ENCODE measurements at places on chromosomes 12 and 14.

DNA sequence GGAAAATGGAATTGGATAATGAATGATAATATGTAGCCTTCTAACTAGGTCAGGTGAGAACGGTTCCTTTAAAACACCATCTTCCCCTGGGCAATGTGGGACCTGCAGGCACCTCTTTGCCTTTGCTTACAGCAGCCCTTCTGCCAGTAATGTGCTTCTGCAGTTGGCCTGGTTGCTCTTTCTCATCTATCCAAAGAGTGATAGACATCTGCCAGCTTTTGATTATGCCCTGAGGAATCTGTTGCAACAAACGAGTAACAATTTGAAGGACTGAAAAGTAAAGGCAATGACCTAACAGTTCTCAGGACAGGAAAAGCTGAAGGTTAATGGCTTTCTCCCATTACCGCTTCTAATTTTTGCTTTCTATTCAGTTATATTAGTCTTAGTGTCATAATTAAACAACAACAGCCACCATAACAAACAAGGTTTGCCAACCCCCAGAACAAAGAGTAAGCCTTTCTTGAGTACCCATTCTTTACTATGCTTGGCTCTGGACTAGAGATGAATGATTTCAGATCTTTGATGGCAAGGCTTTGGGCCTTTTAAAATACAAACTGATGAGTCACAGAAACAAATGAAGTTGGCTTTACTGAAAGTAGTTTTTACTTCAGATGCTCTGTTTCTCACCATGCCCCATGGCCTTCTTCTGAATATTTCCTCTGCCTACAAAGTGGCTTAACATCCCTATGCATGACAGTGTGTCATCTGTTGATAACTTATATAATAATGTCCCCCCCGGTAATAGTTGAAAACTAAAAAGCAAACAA, 76.1 kb upstream of the KRR1 start:
- DNase-seq, result no peak

- no peak for DNase-seq
Measured at GRCh38 chr12:28114488-28114887, 75.8 kb upstream of the CCDC91 start.

- DNase-seq, result no peak
Measured at GRCh38 chr12:66653796-66654195, 25.1 kb downstream of the GRIP1 start.

GRCh38 chr14:64721391-64721791, 17.2 kb downstream of the PLEKHG3 start:
- no peak for DNase-seq

DNA sequence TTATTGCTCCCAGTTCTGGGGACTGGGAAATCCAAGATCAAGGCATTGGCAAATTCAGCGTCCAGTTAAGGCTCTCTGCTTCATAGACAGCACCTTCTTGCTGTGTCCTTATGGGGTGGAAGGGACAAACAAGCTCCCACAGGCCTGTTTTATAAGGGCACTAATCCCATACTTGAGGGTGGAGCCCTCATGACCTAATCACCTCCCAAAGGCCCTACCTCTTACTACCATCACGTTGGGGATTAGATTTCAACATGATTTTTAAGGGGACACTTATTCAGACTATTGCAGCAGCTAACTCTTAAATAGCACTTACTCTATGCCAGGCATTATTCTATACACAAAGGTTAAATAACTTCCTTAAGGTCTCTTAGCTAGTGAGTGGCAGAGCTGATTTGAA, 17.3 kb downstream of the TOGARAM1 start:
- DNase-seq, result no peak

- peak; percentile 39 for DNase-seq
Measured at GRCh38 chr14:73752297-73752992, 38.3 kb upstream of the PNMA1 start.

DNA sequence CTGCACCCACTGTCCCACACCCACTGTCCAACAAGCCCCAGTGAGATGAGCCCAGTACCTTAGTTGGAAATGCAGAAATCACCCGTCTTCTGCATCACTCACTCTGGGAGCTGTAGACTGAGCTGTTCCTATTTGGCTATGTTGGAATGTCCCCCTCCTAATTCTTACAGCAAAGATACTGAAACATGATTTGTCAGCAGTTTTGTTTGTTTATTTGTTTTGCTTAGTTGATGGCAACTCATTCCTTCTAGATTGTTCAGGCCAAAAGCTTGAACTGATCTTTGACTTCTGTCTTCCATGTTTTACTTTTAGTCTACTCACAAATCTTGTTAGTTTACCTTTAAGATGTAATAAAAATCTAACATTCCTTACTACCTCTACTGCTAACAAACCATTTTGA, 233.6 kb upstream of the MIS18BP1 start:
- DNase-seq, result no peak

Measured in anterior cingulate cortex (tissue), 58 donors.